ENCODE measurements at places on chromosomes 4 and X.

DNA sequence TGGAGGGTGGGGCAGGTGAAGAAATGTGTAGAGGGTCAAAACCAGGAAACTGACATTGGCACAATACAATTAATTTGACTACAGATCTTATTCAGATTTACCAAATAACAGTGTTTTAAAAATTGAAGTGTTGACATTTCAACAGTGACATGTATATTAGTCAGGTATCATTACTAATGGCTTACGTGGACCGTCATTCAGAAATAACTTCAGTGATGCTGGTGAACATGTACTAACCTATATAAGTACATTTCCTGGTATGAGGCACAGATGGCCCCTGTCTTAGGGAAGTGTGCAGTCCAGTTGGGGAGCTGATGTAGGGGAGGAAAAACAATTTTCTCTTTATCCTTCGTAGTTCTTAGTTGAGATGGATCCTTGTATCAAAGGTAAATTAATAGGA is 22.3 kb upstream of the MAOA start:
- no peak for DNase-seq

GRCh38 chrX:140157611-140158010 is 192.3 kb upstream of the CXorf66 start:
- DNase-seq = no peak

DNA sequence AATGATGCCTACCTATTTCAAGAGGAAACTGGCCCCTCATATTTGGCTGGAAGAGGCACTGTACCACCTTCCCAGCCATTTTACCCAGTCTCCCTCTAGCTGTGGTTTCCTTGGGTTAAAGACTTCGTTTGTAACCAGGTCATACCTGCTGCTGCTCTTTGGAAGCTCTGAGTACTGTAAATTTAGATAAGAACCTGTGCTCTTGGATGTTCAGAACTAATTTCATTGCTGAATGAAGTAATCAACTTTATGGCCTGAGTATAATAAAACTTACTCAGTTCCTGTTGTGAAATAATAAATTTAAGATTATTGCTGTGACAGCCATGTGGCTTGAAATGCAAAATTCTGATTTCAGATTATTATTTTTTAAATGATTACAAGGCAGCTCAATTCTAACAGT is 12.2 kb downstream of the MTTP start:
- no peak for DNase-seq

DNA sequence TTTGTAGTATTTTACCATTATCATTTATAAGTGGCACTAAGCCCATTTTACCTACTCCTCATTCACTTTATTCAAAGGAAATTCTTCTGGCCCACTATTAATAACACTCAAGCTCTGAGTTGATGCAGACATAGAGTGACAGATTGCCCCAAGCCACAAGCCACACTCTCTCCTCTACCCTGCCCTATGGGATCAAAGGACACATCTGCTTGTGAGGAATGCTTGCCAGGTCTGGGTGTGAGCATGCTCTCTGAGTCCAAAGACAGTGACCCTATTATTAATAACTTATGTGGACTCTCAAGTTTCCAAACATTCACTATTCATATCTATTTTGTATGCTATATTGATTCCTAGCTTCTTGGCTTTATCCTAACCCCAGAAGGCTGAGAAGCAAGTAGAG is 18.5 kb downstream of the ETNPPL start:
- DNase-seq = no peak
